Brain pericyte (primary cell): ENCODE measurements at places on chromosomes 6 and 20.

GRCh38 chr6:127102299-127102698, 16.2 kb upstream of the RSPO3 start:
- DNase-seq, result no peak

DNA sequence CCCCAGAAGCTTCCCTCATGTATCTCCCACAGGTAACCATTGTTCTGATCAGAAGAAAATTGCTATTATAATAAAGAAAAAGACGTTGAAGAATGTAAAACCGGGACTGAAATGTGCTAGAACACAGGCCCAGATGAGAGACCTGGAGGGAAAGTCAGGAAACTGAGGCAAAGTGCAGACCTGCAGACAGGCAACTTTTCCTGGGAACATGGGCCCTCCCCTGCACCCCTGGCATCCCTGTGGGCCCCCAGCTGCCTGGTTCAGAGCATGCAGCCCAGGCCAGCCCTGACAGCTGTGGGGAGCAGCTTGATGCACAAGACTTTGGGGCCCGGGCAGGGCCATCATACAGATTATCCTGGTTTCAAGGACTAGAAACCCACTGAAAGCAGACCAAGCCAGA, 212.2 kb downstream of the CDC5L start:
- no peak for DNase-seq

- DNase-seq, result no peak
These were observed 66.2 kb downstream of the ROS1 start for GRCh38 chr6:117359581-117359980.

DNA sequence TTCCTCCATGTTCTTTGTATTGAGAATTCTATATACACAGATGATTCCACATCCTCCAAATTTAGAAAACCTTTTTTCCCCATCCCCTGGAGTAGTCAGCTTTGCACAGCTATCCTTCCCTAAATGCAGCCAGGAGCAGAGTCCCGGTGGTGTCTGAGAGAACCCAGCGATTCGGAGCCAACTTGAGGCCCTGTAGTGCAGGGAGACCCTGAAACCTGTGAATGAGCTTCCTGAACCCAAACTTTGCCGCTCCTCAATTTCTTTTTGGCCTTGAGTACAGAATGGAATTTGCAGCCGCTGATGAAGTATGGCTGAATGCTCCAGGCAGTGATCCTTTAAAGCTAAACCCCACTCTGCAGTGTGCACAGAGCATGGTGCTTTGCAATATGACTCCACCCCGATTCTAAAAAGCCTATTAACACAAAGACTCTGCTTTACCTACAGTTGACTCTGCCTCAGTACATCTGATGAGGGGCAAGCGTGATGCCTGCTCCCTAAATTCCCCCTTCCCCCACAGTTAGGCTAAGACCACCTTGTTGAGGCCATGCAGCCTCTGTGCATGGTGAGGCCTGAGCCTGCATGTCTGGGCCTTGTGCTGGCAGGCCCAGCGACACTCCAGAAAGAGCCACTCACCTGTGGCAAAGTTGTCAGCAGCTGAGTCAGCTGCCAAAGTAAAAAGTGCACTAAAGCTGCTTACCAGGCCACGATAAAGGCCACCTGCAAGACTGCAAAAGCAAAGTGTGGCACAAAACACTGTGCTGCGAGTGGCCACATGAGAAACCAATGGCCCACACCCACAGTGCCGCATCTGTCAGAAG, 82.1 kb downstream of the PLEKHG1 start:
- DNase-seq, result no peak

GRCh38 chr6:49255335-49255734, 207.7 kb downstream of the MMUT start:
- DNase-seq, result no peak

GRCh38 chr6:99366852-99367251, 17.4 kb upstream of the FAXC start:
- no peak for DNase-seq

- no peak for DNase-seq
These were observed 55.2 kb downstream of the INSM1 start for GRCh38 chr20:20423117-20423516.

DNA sequence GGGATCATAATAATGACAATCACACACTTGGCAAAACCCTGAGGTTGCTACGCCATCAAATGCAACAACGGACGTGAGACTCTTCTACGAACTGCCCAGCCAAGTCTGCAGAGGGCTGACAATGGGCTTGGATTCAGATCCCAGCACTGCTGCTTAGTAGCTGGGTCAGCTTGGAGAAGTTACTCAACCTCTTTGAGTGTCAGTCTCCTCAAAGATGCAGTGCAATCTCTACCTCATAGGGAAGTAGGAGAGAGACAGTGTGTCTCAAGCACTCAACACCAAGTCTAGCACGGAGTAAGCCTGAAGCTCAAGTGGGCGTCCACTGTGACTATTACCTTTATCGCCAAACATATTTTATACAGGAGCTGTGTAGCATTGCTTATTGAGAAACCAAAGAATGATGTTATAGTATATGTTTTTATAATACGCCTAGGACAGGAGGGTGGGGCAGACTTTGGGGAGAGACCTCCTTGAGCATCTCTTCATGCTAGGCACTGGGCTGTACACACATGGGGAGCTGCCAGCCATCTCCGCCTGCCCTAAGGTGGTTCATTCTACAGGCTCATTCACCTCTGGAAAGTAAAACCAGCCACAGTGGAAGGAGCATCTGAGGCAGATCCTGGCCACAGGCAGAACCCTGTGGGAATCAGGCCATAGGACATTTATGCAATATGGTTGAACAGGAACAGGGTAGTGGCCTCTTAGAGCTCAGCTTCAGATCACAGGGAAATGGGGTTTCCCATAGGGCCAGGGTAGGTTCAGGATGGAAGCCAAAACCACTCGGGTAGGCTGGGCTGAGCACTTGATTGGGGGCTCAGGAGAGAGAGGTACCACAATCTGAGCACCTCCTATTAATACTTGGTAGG, 160.2 kb downstream of the MRPL14 start:
- no peak for DNase-seq

DNA sequence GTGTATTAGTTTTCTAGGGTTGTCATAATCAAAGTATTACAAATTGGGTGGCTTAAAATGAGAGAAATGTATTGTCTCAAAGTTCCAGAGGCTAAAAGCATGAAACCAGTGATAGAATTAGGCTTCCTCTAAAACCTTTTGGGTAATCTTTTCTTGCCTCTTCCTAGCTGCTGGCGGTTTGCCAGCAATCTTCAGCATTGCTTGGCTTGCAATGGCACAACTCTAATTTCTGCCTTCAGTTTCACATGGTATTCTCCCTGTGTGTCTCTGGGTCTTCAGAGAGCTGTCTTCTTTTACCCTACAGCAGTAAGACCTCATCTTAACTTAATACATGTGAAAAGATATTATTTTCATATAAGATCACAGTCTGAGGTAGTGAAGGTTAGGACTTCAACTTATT, 479.1 kb upstream of the GJE1 start:
- DNase-seq, result no peak

GRCh38 chr20:57198132-57199072, 68.0 kb downstream of the BMP7 start:
- no peak for DNase-seq

DNA sequence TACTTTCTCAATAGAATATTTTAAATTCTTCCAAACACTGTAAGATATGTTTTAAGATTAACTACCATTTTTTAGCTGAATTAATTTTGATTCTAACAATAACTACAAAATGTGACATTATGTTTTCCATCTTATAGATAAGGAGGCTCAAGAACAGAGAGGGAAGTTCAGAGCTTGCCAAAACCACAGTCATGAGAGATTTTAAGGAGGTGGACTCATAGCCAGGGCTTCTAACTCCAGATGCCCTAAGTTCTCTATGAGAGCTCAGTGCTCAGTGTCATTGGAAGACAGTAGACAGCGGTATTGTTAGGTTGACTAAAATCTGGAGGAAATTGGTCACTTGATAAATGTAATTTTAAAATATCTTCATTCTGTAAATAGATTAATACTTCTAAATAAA, 144.2 kb downstream of the PACRG start:
- DNase-seq, result no peak

- no peak for DNase-seq
These were observed 66.8 kb upstream of the IYD start for GRCh38 chr6:150301846-150302519.

GRCh38 chr6:46310196-46310595, 139.4 kb upstream of the ENPP5 start:
- no peak for DNase-seq

- no peak for DNase-seq
These were observed 54.1 kb upstream of the SMIM29 start for GRCh38 chr6:34302929-34303328.
